ENCODE measurements at places on chromosomes 2 and 18.

GRCh38 chr2:100524331-100524730 lies 38.5 kb upstream of the PDCL3 start:
- no peak for DNase-seq

DNA sequence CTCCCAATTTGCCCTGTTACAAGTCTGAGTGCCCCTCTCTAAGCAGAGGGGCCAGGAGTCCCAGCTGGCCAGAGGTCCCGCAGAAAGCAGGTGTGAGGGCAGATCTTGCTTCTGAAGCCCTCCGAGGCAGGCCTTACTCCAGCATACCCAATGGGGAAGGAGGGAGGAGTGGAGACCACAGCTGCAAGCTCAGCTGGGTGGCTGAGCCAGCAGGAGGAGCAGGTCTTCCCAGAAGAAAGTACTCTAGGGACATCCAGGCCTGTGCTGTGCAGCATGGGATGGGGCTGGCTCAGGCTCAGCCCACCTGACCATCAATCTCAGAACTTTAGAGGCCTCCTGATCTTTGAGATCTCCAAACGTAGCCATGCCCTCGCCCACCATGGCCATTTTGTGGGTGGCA lies 31.3 kb downstream of the PLB1 start:
- no peak for DNase-seq

DNA sequence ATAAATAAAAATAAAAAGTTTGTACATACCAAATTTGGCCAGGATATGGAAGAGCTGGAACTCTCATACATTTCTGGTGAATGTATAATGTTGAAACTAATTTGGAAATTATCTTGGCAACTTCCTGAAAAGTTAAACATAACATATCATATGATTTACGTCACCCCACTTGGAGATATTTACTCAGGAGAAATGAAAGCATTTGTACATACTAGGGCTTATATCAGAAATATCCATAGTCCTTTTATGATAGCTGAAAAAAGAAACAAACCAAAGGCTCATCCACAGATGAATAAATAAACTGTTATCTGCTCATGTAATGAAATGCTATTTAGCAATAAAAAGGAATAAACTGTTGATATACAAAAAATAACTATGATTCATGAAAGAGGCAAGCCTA lies 318.2 kb upstream of the NRXN1 start:
- no peak for DNase-seq

DNA sequence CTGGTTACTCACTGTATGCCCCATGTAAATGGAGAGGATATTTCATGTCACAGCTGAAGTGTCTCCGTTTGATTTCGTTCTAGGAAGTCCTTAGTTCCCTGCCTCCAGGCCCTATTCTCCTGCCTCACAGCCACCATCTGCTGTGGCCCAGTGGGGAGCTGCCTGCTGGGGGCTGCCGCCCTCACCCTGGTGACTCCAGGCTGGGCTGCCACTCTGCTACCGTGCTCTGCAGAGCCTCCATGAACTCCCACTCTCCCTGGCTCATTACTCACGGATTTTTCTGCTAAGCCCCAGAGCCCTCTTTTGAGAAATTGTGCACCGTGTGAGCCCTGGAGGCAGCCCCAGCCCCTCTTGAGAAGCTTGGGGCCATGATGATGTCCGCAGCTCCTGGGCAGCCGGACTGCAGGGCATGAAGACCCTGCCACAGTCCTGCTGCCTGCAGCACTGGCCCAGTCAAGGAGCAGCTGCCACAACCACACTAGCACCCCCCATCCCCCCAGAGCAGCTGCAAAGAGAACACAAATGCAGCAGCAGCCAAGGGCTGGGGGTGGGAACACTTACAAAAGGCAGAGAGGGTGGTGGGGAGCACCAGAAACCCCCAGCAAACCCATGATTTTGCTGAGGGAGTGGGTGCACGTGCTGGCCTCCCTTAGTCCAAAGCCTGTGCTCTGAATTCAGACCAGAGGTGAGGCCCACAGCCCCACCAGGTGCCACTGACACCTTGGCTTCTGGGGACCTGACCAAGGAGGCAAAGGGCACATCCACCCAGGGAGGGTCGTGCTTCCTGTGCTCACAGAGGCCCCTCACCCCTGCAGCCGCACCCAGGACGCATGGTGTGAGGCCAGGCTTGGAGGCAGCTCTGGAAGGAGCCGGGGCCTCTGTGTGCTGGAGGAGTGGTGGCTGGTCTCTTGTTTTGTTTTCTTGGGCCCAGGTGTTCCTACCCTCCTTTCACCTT lies 270.2 kb upstream of the RAB6C start:
- no peak for DNase-seq

- no peak for DNase-seq
These were observed 828.6 kb upstream of the FSHR start for GRCh38 chr2:49982871-49983270.

DNA sequence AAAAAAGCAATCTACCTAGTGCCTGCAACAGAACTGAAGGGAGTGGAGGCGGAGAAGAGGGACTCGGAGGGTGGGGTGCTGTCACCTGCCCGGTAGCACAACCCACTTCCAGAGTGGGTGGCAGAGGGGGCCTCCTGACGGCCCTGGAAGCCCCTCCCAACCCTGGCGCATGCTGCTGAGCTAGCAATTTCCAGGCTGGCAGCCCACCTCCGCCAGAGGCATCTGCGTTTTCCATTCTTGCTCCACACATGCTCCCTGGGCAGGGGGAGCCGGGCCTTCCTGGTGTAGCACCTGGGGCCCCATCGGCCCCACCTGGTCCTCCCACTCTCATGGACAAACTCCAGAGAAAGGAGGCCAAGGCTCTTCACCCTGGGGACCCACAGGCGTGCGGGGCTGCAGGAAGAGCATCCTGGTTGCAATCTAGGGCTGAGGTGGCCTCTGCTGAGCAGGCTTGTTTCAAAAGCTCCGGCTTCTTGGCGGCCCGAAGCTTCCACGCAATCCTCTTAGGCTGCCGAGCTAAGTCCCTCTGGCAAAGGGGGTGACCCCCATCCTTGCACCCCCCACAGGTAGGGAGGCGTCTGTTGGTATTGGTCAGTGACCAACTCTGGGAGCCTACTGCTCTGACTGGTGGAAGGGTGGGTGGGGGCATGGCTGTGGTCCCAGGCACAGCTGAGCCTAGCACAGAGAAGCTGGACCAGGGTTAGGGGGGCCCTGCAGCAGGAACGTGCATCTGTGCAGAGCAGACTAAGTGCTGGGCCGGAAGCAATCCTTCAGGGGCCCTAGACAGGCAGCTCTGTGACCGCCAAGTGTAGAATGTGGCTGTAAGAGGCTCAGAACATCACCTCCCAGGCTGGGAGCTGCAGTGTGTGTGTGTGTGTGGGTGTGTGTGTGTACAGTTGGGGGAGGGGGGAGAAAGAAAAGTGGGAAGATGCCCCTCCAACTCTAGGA lies 2.6 kb downstream of the HS6ST1 start:
- no peak for DNase-seq

GRCh38 chr18:5166606-5167280 lies 30.3 kb downstream of the AKAIN1 start:
- DNase-seq, result no peak

- no peak for DNase-seq
These were observed 24.8 kb downstream of the GIGYF2 start for GRCh38 chr2:232721882-232722281.

DNA sequence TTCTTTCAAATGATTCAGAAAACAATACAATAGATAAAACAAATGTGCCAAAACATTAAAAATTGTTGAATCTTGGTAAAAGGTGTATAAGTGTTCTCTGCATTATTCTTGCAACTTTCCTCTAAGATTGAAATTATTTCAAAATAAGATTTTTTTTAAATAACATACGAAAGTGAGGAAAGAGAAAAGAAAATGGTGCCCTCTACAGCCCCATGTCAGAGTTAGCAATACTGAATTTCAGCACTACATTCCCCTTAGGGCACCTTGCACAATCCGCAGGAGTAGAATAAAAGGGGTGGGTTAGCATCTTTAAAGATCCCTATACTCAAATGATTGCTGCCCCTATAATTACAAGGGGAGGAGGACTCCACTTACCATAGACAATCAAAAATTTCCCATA lies 433.7 kb downstream of the BCL11A start:
- DNase-seq, result no peak

- DNase-seq, result no peak
These were observed 482.2 kb downstream of the SPAG16 start for GRCh38 chr2:213766465-213766901.

GRCh38 chr2:37441055-37441454 lies 96.6 kb downstream of the QPCT start:
- DNase-seq, result no peak

GRCh38 chr2:112137516-112138158 lies 548 bp upstream of the FBLN7 start:
- DNase-seq, result peak; percentile 18

DNA sequence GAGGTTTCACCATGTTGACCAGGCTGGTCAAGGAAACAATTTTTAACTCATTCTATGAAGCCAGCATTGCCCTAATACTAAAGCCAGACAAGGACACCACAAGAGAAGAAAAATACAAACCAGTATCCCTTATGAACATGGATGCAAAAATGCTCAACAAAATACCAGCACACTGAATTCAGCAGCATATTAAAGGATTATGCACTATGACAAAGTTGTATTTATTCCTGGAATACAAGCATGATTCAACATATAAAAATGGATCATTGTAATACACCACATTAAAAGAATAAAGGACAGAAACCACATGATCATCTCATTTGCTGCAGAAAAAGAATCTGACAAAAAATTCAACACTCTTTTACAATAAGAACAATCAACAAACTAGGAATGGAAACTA lies 138.7 kb downstream of the RAB3GAP1 start:
- no peak for DNase-seq

DNA sequence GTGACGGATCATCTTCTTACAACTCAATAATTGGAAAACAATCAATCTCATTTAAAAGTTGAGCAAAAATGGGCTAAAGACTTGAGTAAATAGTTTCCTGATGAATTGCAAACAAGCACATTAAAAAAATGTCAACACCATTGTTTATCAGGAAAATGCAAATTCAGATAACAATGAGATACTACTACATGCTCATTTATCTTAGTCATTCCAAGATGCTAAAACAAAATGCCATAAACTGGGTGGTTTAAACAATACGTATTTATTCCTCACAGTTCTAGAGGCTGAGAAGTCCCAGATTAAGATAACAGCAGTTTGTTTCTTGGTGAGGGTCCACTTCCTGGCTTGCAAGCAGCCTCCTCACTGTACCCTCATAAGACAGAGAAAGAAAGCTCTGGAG lies 359.6 kb downstream of the NR4A2 start:
- DNase-seq, result no peak

DNA sequence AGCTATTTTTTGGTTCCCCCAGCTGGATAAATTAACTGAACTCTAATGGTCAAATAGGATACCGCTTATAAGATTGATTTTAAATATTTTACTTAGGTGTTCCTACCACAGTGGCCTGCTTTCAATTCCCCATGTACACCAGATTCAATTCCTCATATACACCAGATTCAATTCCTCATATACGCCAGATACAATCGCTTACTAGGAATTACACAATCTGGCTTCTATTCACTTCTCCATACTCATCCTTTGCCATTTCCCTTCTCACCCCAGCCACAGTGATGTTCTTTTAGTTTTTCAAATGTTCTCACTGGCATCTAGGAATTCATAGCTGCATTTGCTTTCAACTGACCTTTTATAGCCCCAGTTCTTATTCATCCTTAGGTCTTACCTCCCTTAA lies 66.5 kb downstream of the SLC40A1 start:
- no peak for DNase-seq

DNA sequence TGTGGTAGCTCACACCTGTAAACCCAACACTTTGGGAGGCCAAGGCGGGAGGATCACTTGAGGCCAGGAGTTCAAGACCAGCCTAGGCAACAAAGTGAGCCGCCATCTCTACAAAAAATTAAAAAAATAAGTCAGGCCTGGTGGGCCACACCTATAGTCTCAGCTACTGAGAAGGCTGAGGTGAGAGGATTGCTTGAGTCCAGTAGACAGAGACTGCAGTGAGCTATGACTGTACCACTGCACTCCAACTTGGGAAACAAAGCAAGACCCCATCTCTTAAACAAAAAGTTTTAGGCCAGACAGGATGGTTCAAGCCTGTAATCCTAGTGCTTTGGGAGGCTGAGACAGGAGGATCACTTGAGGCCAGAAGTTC lies 69.8 kb upstream of the IL1R2 start:
- DNase-seq, result no peak

DNA sequence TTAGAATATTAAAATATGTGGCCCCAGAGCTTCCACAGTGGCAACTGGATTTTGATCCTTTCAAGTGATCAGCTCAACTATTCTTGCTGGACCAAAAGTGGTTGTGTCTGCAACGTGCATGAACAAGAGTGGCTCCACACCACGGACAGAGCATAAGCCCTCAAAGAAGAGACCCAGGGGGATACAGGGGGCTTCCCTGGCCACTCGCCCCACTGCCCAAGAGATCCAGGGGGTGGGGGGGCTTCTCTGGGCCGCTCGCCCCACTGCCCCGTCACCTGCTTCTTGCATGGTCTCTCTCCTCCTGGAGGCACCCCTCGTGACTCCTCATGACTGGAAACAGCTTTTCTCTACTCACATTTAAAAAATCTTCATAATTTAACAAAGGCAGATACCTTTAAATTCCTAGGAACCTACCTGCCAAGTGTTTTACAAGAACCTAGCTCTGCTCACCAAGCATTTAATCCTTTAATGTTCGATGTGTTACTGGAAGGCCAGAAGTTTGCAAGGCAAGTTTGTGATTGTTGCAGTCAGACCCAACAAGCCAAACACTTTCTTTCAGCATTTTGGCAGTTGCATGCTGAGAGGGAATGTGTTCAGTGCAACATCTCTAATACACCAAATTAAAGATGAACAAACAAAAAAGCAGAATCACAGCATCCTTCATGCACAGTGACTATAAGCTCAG lies 174.3 kb downstream of the BCL2 start:
- no peak for DNase-seq

GRCh38 chr2:28779001-28779400 lies 27.4 kb downstream of the PPP1CB start:
- no peak for DNase-seq

- DNase-seq, result no peak
These were observed 153.9 kb upstream of the NDUFV2 start for GRCh38 chr18:8948471-8949149.

DNA sequence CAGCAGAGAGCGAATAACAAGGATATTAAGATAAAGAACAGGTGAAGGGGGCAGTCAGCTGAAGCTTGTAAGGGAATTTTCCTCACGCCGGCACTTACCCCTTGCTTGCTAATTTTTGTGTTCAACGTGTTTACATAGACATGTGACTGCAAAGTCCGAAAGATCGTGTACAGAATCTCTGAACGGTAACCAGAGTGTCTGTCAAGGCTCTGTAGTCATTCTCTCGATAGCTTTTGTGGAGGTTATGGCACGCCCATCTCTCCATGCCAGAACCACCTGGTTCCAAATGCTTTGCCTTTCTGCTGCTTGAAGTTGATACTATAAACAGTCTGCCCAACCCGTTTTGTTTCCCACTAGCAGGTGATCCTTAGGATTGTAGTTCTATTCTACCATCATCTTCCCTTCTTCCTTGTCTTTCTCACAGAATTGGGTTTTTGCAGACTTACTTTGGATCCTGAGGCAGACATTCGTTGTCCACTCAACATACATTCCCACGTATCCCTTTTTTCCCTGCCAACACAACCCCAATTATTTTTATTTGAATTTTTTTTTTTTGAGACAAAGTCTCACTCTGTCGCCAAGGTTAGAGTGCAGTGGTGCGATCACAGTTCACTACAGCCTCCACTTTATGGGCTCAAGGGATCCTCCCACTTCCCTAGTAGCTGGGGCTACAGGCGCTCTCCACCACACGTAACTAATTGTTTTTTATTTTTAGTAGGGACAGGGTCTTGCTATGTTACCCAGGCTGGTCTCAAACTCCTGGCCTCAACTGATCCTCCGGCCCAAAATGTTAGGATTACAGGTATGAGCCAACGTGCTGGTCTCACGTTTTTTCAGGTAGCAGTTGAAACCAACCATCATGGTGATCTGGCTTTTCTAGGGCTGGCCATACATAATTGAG lies 1.3 kb upstream of the USP34 start:
- DNase-seq, result peak; percentile 20

- DNase-seq, result no peak
These were observed 50.0 kb upstream of the OTOF start for GRCh38 chr2:26527726-26528585.
